ENCODE measurements at places on chromosomes 13 and 19.

DNA sequence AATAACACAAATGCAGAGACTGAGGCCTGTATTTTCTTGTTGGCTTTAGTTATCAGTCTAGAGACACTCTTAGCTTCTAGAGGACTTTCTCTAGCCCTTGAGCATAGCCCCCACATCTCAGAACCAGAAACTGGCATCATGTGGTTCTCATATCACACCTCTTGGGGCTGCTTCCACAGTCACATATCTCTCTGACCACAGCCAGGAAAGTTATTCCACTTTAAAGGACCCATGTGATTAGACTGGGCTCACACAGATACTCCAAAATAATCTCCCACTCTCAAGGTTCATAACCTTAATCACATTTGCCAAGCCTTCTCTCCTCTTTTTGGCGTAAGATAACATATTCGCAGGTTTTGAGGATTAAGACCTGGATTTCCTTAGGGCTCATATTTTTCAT lies 846.9 kb upstream of the MIR17HG start:
- no peak for DNase-seq

DNA sequence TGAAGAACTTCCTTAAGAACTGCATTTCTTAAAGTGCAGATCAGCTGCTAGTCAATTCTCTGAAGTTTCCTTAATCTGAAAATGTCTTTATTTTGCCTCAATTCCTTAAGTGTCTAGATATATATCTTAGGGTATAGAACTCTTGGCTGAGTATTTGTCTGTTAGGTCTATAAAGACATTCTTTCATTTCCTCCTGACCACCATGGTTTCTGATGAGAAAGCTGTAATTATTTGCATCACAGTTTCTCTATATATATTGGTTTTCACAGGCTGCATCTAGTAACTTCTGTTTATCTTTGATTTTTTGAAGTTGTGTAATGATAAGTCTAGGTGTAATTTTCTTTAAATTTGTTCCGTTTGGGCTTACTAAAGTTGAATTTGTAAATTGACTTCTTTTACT lies 15.2 kb downstream of the NDFIP2 start:
- no peak for DNase-seq

- DNase-seq: no peak
Measured at GRCh38 chr19:18596752-18597157, 8.2 kb downstream of the REX1BD start.

DNA sequence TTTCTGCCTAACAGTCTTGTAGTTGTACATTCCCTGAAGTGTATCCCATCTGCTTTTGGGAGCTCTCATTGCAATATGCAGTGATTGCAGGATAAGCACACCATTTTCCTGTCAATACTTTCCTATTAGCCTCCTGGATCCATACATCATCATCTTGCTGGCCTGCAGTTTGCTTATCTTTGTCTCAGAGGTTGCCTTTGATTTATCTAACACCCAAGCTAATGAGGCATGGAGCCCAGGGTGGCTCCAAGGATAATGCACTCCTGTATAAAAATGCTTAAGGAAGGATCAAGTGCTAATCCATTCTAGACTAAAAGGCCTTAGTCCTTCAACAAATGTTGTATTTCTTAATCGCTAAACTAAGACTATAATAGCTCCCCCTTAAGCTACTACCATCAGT lies 161.6 kb upstream of the OBI1 start:
- DNase-seq: no peak

DNA sequence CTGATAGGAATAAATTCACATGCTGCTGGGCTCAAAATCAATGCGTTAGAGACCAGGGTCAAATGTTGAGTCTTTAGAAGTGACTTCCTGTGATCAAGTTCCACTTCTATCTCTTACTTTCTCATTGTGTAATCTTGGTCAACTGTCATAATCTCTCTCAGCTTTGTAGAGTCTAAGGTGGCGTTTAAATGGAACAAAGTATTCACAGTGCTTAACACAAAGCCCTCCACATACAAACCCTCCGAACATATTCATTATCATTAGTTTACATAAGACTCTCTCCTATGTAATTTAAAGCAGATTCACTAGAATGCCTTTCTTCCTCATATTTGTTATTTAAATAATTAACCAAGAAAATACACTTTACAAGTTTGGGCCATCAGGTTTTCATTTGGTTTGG lies 1044.1 kb downstream of the EFNB2 start:
- no peak for DNase-seq

GRCh38 chr13:24250376-24251057 lies 58.9 kb upstream of the C1QTNF9 start:
- DNase-seq: no peak

DNA sequence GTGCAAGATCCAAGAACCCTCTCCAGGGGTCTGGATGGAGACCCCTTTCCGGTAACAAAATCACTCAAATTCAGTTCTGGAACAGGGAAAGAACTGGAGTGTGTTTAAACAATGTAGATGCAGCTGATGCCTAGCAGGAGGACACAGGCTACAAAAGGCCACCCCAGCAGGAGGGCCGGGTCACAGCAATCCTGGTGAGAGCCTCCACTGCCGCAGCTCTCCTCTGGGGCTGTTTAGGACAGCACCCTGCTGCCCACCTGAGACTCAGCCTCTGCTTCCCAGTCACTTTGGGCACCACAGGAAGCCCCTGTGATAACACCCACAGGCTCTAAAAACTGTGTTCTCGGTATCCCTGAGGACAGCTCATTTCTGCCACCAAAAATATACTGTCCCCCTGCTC lies 318.7 kb upstream of the NBEA start:
- no peak for DNase-seq

DNA sequence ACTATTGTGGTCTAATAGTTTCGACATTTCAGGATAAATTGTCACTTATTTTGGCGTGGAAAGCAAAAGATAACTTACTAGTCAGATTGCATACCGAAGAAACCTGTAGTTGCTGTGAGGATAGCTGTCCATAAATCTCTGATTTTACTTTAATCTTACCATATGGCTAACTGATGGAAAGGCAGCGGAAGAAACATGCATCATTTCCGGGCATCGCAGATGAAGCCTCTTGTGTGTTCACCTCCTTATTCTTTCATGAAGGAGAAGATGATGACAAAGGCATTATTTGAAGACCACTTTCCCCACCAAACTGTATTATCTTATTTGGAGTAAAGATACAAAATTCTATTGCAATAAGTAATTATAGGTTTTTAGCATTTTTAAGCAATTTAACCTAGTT lies 763.6 kb upstream of the SLITRK6 start:
- no peak for DNase-seq

DNA sequence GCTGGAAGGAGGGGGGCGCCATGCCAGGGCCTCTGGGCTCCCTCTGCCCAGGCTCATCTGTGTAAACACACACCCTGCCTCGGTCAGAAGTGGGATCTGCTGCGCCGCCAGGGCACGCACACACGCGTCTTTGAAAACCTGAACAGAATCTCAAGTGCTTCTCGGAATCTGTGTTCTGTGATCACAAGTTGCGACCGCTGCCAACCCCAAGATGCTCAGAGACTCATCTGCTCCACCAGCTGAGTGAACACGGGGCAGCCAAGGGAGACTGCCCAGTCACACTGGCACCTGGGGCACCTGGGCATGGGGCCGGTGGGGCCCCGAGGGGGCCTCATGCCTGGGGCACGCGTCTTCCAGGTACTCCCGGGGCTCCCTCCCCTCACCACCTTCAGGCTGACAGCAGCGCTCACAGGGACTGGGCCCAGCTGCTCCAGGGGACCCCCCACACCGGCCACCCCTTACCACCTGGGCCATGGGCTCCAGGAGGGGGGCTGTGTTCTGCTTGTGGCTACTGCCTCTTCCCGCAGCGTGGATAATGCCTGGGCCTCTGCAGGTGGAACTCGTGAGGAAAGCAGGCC lies 59.0 kb downstream of the KLF2 start:
- DNase-seq: no peak

- no peak for DNase-seq
Measured at GRCh38 chr19:49188626-49189200, 31.1 kb downstream of the TRPM4 start.

- DNase-seq: no peak
Measured at GRCh38 chr13:113728571-113729054, 30.4 kb upstream of the TMEM255B start.

GRCh38 chr19:18109341-18109732 lies 11.8 kb downstream of the MAST3 start:
- DNase-seq: no peak

DNA sequence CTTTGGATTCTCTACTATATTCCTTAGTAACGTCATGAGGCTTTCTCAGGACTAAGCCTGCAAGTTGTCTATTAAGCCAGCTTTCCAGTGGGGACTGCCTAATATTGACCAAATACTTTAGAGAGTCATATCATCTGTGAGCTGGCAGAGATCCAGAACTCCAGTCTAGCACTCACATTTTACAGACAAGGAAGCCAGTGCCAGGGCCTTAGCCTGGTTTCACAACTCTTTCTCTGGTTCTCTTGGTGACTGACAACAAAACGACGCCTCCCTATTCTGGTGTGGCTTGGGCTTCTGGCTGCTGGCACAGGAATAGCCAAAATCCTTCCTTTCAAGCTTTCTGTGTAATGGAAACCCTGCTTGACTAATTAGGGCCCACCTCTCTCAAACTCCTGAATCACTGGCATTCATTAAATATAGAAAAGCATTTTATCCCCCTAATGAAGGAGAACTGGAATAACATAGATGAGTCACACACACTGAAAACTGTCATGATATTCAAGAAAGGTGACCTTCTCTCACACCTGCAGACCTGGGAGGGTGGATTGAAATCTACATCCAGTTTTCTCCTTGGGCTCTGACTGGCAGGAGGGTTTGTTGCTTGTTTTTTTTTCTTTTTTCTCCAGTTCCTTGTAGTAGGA lies 75.2 kb upstream of the UBL3 start:
- no peak for DNase-seq

- DNase-seq: peak; percentile 97
Measured at GRCh38 chr19:2084993-2085720, 11.0 kb downstream of the MOB3A start.

- no peak for DNase-seq
Measured at GRCh38 chr13:111854403-111854802, 212.5 kb upstream of the SOX1 start.

- no peak for DNase-seq
Measured at GRCh38 chr13:27622102-27622820, 569 bp downstream of the POLR1D start.

- no peak for DNase-seq
Measured at GRCh38 chr13:42650506-42650905, 76.6 kb downstream of the TNFSF11 start.

Measured in CD4-positive, alpha-beta T cell treated with Interleukin-6 for 4 hours (primary cell).